GM13977 (cell line): ENCODE measurements at places on chromosomes 12 and 14.

DNA sequence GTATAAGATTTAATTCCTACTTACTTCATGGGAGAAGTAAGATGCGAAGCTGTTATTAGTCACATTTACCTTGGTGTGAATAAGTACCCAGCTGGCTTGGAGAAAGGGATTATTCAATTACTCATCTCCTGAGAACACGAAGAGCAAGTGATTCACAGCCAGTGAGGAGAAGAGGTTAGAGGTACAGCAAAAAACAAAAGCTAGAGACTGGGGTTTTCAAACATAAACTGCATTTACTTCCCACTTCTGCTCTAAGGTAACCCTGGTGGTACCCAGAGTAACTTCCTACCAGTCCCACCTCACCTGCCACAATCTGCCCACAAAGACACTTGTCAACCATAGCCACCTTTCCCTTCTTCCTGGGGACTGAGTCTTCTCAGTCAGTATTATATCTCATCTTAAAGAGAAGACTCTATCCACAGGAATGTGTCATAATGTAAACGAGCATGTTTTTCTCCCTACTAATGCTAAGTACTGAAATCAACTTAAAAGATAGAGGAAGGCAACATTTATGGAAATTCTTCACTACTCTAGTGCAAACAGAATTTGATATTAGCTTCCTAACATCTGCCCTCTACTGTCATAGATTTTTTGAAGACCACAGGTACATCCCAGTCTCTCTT lies 6.0 kb upstream of the IL22 start:
- DNase-seq = no peak

DNA sequence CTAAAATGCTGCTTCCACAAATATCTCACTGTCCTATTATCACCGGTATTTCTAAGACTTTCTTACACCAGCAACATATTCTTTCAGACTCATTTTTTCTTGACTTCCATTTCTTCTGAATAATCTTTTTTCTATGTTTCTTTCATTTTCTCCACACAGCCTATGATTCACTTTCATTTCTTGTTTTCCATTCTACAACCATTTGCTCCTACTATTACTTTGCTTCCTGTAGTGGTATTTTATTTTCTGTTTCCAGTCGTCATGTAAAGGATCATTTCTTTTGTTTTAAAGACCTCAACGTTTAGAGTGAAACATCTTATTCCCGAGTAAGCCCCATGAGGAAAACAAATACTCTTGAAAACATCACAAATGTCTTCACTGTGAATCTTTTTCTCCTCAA lies 182.2 kb upstream of the MDGA2 start:
- DNase-seq = no peak

DNA sequence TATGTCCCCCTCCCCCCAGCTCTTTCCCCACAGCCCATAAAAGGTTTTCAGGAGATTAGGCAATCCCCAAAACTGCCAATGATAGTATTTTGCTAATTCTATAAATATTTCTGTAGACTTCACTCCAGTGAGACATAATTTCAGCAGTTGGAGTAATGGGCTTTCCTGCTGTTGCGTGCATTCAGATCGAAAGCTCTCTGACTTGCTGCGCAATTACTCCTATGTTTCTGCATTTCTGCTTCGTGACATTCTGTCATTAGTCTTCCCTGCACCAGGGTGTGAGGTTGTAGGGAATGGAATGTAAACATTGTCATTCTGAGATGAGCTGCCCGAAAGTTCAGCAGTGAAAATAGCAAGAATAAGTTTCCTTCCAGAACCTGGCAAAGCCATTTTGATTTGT lies 58.2 kb downstream of the SAMD4A start:
- no peak for DNase-seq

GRCh38 chr12:48882972-48883304 lies 17.3 kb upstream of the RND1 start:
- no peak for DNase-seq

GRCh38 chr14:90558041-90558982 lies 161.5 kb downstream of the CALM1 start:
- DNase-seq = no peak

- DNase-seq = no peak
Measured at GRCh38 chr12:6852651-6853354, 853 bp downstream of the USP5 start.

- no peak for DNase-seq
Measured at GRCh38 chr14:102424520-102424919, 61.8 kb downstream of the TECPR2 start.

- peak; percentile 55 for DNase-seq
Measured at GRCh38 chr14:75427126-75427481, 718 bp upstream of the JDP2 start.

- no peak for DNase-seq
Measured at GRCh38 chr14:100589071-100589759, 2.0 kb upstream of the BEGAIN start.

DNA sequence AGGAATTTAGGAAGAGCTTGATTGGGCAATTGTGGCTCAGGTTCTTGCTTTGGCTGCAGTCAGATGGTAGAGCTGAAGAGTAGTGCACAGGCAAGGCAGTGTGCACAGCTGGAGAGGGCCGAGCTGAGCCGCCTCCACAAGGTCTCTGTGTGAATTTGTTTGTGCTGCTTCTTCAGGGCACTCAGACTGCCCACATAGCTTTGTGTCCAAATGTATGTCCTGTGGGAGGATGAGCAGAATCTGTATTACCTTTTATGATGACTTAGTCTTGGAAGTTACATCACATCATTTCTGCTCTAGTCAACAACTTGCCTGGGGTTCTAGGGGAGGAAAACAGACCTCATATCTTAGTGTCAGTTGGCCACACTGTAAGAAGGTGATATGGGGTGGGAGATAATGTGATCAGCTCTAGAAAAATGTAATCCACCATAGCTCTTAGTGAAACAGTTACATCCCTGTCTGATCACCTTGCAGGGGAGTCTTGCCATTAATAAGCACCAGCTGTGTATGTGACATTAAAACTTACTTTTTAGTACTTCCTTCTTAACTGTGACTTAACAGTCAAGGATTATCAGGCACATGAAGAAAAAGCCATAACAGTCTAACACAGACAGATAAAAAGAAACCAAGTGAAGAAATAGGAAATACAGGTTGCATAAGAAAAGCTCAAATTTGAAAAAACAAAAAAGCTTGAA lies 53.4 kb downstream of the RCOR1 start:
- no peak for DNase-seq

GRCh38 chr12:108338915-108339657 lies at the start of gene CMKLR1:
CMKLR1 (minus strand) TSS chr12:108339311; CDS start chr12:108293591, 45,720 bp downstream.
- peak; percentile 40 for DNase-seq

GRCh38 chr14:102571043-102571442 lies 21.4 kb upstream of the RCOR1 start:
- DNase-seq = no peak

DNA sequence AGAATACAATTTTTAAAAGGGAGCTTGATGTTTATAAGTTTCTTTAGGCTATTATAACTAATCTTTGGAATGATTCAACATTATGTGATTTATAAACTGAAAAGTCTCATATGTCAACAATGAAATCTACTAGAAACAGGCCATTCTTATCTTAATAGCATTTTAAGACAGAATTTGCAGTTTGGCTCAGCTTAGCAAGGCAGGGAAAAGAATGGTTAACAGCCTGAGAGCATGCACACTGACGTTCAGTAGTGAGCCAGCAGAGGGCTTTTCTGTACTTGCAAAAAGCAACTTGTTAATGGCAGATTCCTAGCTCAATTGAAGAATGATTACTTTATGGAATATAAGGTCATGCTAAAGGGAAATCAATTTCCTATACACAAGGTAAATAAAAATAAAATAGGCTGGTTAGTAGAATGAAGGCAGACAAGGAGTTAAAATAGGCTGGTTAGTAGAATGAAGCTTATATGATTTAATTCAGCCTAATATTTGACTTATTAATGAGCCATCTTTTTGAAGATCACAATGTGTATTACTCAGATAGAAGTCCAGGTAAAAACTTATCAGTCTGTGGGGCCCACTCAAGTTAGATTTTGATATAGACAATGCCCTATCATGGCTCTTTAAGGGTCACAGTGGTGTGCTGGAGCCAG lies 95.9 kb downstream of the OTOGL start:
- peak; percentile 21 for DNase-seq

- DNase-seq = no peak
Measured at GRCh38 chr14:21874167-21874566, 200.5 kb upstream of the OR4E1 start.

- no peak for DNase-seq
Measured at GRCh38 chr12:40632933-40633332, 59.3 kb upstream of the CNTN1 start.

GRCh38 chr14:103129301-103130016 lies 6.2 kb downstream of the TNFAIP2 start:
- no peak for DNase-seq

GRCh38 chr14:88289234-88289633 lies 33.8 kb downstream of the KCNK10 start:
- no peak for DNase-seq

- no peak for DNase-seq
Measured at GRCh38 chr14:104306450-104307040, 168.2 kb downstream of the KIF26A start.
